ENCODE measurements at places on chromosomes 4 and X. TPM values are rescaled to one million over a fixed set of nuclear protein-coding genes. Genes with fewer than 3 reads are reported as not detected.

The ARX gene
- not detected for total RNA-seq

The DDIT4L gene
- 0.08 TPM for total RNA-seq

The VGLL1 gene
- not detected for total RNA-seq

The MID1 gene
- 0.51 TPM for total RNA-seq

The SLC7A11 gene
- total RNA-seq = 3.6 TPM

The OTUD6A gene
- not detected for total RNA-seq

The ANAPC4 gene
- total RNA-seq = 28.2 TPM

The FIP1L1 gene
- total RNA-seq = 59.8 TPM

DNA sequence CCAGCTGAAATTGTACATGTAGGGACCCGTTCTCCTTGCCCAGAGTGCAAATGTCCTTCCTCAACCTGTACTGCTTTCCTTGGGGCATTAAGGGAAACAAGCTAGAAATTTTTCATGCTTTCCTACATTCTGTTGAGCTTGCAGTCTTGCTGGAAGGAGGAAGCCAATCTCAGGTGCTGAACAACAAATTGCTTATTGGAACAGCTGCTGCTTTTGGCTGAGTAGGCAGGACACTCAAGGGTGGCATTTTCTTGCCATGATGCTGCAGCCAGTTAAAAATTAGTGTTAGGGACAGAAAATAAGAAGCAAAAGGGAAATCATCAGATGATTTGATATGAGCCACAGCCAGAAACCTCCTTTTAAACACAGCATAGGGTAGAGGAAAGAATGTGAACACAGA is 223.7 kb downstream of the QDPR start:
- H3K4me1 ChIP-seq = no peaks in the 10 kb centered on the region
- no peaks in the 10 kb centered on the region for H3K27me3 ChIP-seq
- no peak for DNase-seq

DNA sequence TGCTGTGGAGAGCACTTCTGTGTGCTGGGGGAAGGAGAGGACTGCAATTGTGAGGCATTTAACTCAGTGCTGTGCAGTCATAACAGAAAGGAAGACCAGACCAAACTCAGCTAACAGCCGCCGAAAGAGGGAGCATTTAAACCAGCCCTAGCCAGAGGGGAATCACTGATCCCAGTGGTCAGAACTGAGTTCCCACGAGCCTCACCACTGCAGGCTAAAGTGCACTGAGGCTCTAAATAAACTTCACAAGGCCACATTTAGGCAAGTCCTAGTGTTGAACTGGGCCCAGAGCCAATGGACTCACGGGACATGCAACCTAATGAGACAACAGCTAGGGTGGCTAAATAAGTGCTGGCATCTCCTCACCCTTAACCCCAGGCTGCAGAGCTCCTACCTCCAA is 20.4 kb downstream of the IQCM start:
- no peak overlapping the region for H3K4me3 ChIP-seq
- DNase-seq = no peak
- no peaks in the 10 kb centered on the region for H3K4me1 ChIP-seq
- H3K27me3 ChIP-seq = no peaks in the 10 kb centered on the region

GRCh38 chr4:26859762-26860156 is 882 bp upstream of the STIM2 start:
- no peak for DNase-seq
- H3K27me3 ChIP-seq = no peaks in the 10 kb centered on the region

GRCh38 chr4:183303301-183303700 is 16.8 kb downstream of the CLDN22 start:
- no peak for DNase-seq
- H3K27ac ChIP-seq = no peak overlapping the region
- no peaks in the 10 kb centered on the region for H3K4me1 ChIP-seq
- no peaks in the 10 kb centered on the region for H3K36me3 ChIP-seq
- H3K27me3 ChIP-seq = no peaks in the 10 kb centered on the region

DNA sequence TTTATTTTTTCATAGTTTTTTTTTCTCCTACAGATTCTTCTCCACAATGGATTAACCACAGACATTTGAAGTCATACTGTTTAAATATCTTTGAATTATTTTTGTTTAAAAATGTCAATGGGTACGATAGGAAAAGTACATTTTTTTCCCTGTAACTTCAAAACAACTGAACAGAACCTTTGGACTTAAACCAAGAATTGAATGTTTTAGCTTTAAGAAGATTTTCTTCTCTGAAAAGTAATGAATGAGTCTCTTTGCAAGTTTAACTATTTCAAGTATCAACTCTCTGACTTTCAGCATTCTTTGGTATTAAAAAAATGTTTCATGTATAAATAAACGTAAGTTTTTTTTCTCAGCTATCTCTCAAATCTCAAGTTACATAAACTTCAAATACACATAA is 364.3 kb downstream of the FBXO8 start:
- no peak overlapping the region for H3K27ac ChIP-seq
- DNase-seq = no peak
- no peaks in the 10 kb centered on the region for H3K4me1 ChIP-seq
- no peaks in the 10 kb centered on the region for H3K36me3 ChIP-seq
- H3K27me3 ChIP-seq = no peaks in the 10 kb centered on the region
- H3K4me3 ChIP-seq = no peak overlapping the region

GRCh38 chr4:161554372-161554990 is 609.3 kb downstream of the FSTL5 start:
- DNase-seq = no peak
- H3K27me3 ChIP-seq = no peaks in the 10 kb centered on the region
- H3K4me1 ChIP-seq = peaks cover 6% of the 10 kb centered on the region
- H3K4me3 ChIP-seq = 0 out of 2 replicates have a peak overlapping the region, but pooled peaks have one; percentile 25
- H3K36me3 ChIP-seq = no peaks in the 10 kb centered on the region

- no peaks in the 10 kb centered on the region for H3K36me3 ChIP-seq
- no peak overlapping the region for H3K4me3 ChIP-seq
- peaks cover 9% of the 10 kb centered on the region for H3K4me1 ChIP-seq
- no peak for DNase-seq
- H3K27ac ChIP-seq = no peak overlapping the region
Measured at GRCh38 chr4:87354168-87355102, 31.8 kb upstream of the HSD17B13 start.

- H3K4me3 ChIP-seq = no peak overlapping the region
- no peaks in the 10 kb centered on the region for H3K27me3 ChIP-seq
Measured at GRCh38 chr4:60953826-60954225, 246.3 kb upstream of the ADGRL3 start.

- H3K36me3 ChIP-seq = no peaks in the 10 kb centered on the region
- no peak overlapping the region for H3K27ac ChIP-seq
- no peaks in the 10 kb centered on the region for H3K4me1 ChIP-seq
- no peak for DNase-seq
- H3K4me3 ChIP-seq = no peak overlapping the region
Measured at GRCh38 chr4:89703829-89704590, 133.0 kb downstream of the SNCA start.

DNA sequence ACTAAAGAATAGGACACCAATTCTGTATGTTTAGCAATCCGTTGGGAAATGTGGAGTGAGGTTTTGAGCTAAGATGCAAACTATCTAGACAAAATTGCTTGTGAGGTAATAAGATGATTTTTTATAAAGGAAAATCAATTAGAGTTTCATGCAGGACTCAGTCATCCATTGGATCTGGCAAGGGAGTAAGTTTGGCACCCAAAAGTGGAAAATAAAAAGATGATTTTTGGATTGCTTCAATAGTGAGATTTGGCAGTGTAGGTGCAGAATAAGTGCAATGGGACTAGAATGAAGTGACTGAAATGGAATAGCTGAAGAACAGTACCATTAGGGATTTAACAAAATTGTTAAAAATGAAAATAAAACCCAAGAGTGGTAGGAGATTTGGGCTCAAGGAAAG is 290.5 kb upstream of the EPHA5 start:
- H3K4me1 ChIP-seq = no peaks in the 10 kb centered on the region
- H3K27me3 ChIP-seq = no peaks in the 10 kb centered on the region
- no peak overlapping the region for H3K4me3 ChIP-seq
- no peak for DNase-seq
- no peaks in the 10 kb centered on the region for H3K36me3 ChIP-seq

DNA sequence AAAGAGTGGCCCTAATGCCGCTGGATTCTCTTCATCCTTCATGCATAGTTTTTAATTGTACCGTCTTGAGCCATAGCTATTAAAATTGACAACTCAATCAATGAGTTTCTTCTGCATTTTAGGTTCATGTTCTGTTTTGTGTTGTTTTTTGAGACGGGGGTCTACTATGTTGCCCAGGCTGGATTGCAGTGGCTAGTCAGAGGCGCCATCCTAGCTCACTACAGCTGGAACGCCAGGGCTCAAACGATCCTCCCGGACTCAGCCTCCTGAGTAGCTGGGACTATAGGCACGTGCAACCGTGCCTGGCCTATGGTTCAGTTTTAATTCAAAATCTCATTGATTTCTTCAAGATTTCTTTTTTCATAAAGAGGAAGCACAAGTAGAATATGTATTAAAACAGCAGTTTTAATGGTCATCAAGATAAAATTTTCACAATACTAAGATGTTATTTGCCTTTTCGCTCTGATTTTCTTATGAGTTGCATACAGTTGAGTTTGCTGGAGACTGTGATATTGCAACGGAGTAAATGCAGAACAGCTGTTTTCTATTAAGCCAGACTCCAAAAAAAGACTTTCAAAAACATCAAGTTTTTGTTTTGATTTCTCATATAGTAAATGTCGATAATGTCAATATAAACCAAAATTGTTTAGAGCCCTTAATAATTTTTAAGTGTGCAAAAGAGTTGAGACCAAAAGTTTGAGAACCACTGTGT is 1.1 kb upstream of the STX18 start:
- H3K27me3 ChIP-seq = no peaks in the 10 kb centered on the region
- peak overlapping the region; percentile 80 for H3K4me3 ChIP-seq
- no peaks in the 10 kb centered on the region for H3K36me3 ChIP-seq
- peak overlapping the region; percentile 92 for H3K27ac ChIP-seq
- DNase-seq = no peak

DNA sequence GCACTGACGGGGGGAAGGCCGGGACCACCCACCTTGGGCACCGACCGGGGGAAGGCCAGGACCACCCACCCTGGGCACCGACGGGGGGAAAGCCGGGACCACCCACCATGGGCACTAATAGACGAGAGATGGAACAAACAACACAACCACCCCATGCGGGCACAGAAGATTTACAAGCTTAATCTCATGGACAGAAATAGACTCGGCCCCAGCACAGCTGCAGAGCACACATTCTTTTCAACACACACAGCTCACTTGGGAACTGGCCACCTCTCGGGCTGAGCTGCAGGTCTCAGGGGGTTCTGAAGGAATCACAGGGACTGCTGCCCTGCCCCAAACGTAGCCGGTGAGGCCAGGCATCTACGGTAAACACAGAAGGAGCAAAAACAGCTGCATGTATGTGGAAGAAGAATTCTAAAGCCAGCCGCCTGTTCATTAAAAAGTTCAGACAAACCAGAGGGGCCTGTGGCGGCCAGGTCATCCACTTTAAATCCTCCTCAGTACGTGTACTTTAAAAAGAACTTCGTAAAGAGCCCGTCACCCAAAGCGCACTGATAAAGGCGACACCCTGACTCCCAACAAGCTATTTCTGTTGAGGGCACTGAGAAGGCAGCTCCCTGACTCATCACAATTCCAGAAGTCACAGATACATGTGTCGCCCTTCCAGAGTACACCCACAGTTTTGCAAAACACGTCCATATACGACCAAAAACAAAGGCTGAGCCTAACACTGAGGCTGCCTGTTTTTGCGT is 17.7 kb downstream of the PPP2R3B start:
- no peak overlapping the region for H3K27ac ChIP-seq
- no peaks in the 10 kb centered on the region for H3K4me1 ChIP-seq
- DNase-seq = no peak
- H3K36me3 ChIP-seq = no peaks in the 10 kb centered on the region
- no peaks in the 10 kb centered on the region for H3K27me3 ChIP-seq

- H3K27me3 ChIP-seq = no peaks in the 10 kb centered on the region
- no peak for DNase-seq
- H3K4me3 ChIP-seq = no peak overlapping the region
Measured at GRCh38 chr4:169070895-169071218, 60.8 kb upstream of the CBR4 start.

DNA sequence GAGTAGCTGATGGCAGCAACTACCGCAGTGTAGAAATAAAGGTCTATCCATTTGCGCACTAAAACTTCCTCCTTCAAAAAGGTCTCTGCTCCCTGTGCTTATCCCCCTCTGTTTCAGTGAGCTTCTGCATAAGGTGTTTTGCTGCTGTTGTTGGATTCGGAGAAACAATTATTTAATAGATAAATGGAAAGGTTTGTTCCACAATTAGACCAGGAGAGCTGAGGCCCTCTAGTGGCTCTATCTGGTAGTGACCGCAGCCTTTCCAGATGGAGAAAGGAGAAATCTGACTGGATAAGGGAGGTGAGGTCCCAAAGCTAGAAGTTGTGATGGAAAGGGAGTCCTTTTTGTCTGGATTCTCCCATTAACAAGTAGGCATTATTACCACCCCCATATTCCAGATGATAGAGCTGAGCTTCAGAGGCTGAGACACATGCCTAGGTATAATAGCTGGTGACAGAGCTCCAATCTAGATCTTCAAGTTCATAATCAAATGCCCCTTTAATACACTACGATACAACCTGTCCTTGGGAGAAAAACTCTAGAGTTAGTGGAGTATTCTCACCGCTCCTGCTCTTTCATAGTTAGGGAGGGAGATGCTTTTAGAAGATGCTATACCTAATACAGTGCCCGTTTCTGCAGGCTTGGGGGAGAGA is 5.1 kb upstream of the GABRQ start:
- DNase-seq = no peak
- H3K36me3 ChIP-seq = no peaks in the 10 kb centered on the region
- H3K27ac ChIP-seq = no peak overlapping the region

DNA sequence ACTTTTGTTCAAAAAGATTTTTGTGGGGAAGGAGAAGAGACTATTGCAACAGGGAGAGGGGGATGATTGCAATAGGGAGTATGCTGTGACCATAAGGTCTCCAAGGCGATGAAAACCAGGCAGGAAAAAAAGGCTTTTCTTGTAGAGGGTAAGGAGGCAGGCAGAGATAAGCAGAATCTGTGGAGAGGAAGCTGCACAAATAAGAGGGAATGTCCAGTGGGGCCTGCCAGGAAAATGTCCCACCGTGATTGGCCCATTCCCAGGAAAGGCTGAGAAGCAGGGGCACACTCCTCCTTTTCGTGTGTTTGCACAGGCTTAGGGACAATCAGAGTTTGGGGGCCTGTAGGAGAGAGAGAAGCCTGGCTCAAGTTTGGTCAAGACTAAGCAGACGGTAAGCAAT is 29.1 kb downstream of the SPACA5 start:
- DNase-seq = no peak
- H3K4me1 ChIP-seq = no peaks in the 10 kb centered on the region
- no peak overlapping the region for H3K4me3 ChIP-seq
- H3K27me3 ChIP-seq = no peaks in the 10 kb centered on the region

DNA sequence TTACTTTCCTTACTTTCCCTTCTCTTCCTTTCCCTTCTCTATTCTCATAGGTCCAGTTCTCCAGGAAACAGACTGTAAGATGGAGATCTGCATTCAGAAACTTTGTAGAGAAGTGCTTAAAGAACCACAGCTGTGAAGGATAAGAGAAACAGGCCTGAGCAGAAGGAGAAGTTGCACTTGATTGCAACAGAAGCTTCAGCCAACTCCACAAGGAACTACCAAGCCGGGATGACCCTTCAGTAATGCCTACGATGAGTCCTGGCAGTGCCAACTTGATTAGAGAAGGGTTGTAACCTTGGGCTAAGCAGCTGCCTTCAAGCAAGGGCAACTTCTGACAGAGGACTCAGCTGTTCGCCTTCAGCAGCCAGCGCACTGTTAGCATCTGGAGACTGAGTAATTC is 413.3 kb upstream of the RASGEF1B start:
- H3K4me1 ChIP-seq = no peaks in the 10 kb centered on the region
- no peaks in the 10 kb centered on the region for H3K27me3 ChIP-seq
- H3K27ac ChIP-seq = no peak overlapping the region
- H3K36me3 ChIP-seq = no peaks in the 10 kb centered on the region

GRCh38 chr4:134178706-134179105 is 22.9 kb downstream of the PABPC4L start:
- H3K36me3 ChIP-seq = no peaks in the 10 kb centered on the region
- no peaks in the 10 kb centered on the region for H3K4me1 ChIP-seq
- H3K27ac ChIP-seq = no peak overlapping the region
- H3K4me3 ChIP-seq = no peak overlapping the region
- H3K27me3 ChIP-seq = no peaks in the 10 kb centered on the region
- DNase-seq = no peak

Data from GM12878 (cell line).